Vagina (tissue), 2 donors: ENCODE measurements at places on chromosomes 1 and 21. TPM values are rescaled to one million over a fixed set of nuclear protein-coding genes. Genes with fewer than 3 reads are reported as not detected.

- DNase-seq = no peak
These were observed 459.9 kb downstream of the ADGRL2 start for GRCh38 chr1:82260666-82261065.

- DNase-seq = no peak
These were observed 7.0 kb downstream of the LRRC3 start for GRCh38 chr21:44462086-44462833.

DNA sequence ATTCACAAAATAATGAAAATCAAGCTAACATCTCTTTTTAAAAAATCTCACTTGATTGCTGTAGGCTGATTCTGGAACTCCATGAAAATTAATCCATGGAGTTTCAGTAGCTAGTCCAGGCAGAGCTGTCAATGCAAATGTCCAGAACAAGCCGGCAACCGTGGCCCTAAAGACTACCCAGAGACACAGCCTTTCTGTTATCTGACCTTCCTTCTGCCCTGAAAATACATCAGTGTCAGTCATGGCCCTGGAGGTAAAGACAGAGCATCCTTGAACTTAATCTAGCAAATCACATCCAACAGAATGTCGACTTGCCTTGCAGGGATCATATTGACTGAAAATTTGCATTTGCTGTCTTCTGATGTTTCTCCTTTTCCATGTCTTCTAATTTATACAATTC is 887.4 kb upstream of the B3GALT2 start:
- DNase-seq = no peak

The CFAP141 gene
- total RNA-seq = not detected

DNA sequence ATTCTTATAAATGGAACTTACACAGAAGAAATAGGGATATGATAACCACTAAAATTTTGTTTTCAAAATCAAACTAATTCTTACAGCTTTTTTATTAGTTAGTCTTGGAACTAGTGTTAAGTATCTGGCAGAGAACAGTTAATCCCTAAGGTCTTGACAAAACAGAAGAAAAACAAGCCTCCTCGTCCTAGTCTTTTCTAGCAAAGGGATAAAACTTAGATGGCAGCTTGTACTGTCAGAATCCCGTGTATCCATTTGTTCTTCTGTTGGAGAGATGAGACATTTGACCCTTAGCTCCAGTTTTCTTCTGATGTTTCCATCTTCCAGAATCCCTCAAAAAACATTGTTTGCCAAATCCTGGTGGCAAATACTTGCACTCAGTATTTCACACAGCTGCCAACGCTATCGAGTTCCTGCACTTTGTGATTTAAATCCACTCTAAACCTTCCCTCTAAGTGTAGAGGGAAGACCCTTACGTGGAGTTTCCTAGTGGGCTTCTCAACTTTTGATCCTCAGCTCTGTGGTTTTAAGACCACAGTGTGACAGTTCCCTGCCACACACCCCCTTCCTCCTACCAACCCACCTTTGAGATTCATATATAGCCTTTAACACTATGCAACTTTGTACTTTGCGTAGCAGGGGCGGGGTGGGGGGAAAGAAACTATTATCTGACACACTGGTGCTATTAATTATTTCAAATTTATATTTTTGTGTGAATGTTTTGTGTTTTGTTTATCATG is 42.3 kb upstream of the LAMC2 start:
- DNase-seq = no peak

The FH gene
- 33.6 TPM for total RNA-seq

The SLAMF6 gene
- total RNA-seq = 8.6 TPM

DNA sequence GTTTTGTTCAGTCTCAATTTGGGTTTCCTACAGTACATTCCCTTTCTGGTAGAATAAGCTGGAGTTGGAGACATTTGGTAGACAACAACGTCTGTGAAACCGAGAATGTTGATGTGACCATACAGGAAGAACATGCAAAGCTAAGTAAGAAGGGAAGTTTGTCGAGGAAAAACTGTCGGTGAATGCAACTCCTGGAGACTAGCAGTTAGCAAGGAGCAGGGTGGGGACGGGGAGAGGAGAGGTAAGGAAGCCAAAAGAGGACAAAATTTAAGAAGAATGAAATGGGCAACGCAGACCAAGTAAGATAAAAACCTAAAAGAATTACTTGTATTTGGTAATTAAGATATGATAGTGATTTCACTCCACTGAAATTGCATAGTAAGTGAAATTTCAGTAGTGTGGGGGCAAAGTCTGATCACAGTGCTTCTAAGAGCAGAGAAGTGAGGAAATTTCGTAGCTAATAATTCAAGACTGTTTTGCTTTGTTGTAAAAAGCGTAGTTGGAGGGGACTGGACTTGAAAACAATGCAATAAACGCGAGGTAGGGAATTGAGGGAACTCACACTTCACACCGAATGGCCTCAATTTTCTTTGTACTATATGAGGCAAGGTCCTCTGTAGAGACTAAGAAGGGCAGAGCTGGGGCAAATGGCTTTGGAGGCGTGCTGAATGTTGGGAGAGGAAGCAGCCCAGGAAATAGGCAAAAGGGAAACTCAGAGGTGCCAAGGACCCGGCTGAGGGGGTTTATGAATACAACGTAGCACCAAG is 787 bp upstream of the GIPC2 start:
- DNase-seq = no peak

- peak; percentile 60 for DNase-seq
These were observed 648.8 kb downstream of the NPHP4 start for GRCh38 chr1:5343256-5344020.
